Thyroid gland (tissue), 4 donors: ENCODE measurements at places on chromosomes 4 and X. TPM values are rescaled to one million over a fixed set of nuclear protein-coding genes. Genes with fewer than 3 reads are reported as not detected.

The MAGEA8 gene
- total RNA-seq: not detected

The LIN54 gene
- total RNA-seq: 19.8 TPM

The ARR3 gene
- not detected for total RNA-seq

The HEPH gene
- total RNA-seq: 7.8 TPM

The BTC gene
- total RNA-seq: 7.9 TPM
